ENCODE measurements at places on chromosomes 6 and 20.

GRCh38 chr6:156454867-156455266 lies 322.3 kb upstream of the ARID1B start:
- DNase-seq = no peak

- no peak for DNase-seq
Measured at GRCh38 chr20:44714701-44715498, at the start of gene CCN5. Gene CCN5 (plus strand): TSS chr20:44715369. CDS start chr20:44715391, 22 bp downstream.

DNA sequence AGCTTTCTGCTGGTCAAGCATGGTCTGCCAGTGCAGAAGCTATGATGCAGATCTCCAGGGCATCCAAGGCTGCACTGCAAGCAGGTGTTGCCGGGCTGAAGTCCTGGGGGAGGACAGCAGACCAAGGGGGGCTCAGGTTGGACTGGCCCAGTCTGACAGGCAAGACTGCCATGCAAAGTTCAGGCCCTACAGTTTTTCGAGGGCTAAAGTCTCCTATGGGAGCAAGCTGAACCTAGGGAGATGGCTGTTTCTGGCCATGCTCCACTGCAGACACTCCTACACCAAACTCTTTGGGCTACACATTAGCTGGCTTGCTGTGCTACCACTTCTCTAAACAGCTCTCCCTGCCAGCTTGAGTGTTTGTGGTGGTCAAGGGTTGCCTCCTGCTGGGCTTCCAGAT lies 130.0 kb upstream of the SYNCRIP start:
- DNase-seq = no peak

- peak; percentile 47 for DNase-seq
Measured at GRCh38 chr20:43914311-43915210, at the start of gene TOX2. Gene TOX2 (plus strand): TSS chr20:43914852. CDS start chr20:43914892, 40 bp downstream.

- DNase-seq = no peak
Measured at GRCh38 chr6:27948237-27948636, 8.8 kb upstream of the OR2B6 start.

DNA sequence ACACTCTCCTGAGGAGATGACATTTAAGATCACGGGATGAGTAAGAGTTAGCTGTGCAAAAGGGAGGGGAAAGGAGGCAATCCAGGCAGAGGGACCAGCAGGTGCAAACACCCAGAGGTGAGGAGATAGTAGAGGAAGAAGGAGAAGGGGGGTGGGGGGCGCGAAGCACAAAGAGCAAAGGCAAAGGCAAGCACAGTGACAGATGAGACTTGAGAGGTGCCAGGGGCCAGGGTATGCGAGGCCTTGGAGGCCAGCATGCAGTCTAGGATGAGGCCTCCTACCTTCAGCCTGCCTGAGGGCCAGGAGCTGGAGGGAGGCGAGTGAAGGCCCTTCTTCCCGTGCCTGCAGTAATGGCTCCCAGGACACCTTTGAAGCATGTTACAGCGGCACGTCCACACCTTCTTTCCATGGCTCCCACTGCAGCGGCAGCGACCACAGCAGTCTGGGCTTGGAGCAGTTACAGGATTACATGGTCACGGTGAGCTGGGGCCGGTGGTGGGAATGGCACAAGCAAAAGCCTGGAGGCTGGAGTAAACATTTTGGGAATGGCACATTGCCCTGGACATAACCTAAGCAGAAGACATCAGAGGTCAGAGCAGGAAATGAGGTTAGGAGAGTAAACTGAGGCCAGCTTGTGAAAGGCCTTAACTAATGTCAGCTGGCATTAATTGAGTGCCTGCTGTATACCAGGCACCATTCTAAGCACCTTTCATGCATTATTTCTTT lies 18.6 kb downstream of the CCM2L start:
- no peak for DNase-seq

DNA sequence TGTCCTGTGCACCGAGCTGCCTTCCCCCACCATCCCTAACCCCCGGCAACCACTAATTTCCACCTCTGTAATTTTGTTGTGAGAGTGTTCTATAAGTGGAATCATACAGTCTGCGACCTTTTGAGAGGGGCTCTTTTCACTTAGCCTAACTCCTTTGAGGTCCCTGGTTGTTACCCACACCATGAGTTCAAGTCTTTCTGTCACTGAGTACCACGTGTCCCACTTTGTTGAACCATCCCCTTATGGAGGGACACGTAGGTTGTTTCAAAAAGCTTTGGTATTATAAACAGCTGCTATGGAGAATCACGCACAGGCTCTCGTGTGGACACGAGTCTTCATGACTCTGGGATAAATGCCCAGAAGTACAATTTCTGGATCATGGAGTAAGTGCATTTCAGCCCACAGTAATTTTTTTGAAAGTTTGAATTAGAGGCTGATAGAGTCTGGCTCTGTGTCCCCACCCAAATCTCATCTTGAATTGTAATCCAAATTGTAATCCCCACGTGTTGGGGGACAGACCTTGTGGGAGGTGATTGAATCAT lies 9.5 kb downstream of the FAM209B start:
- DNase-seq = no peak

- DNase-seq = no peak
Measured at GRCh38 chr20:50521221-50522052, 11.3 kb downstream of the PTPN1 start.

- no peak for DNase-seq
Measured at GRCh38 chr6:149763866-149764265, 14.3 kb downstream of the PCMT1 start.

DNA sequence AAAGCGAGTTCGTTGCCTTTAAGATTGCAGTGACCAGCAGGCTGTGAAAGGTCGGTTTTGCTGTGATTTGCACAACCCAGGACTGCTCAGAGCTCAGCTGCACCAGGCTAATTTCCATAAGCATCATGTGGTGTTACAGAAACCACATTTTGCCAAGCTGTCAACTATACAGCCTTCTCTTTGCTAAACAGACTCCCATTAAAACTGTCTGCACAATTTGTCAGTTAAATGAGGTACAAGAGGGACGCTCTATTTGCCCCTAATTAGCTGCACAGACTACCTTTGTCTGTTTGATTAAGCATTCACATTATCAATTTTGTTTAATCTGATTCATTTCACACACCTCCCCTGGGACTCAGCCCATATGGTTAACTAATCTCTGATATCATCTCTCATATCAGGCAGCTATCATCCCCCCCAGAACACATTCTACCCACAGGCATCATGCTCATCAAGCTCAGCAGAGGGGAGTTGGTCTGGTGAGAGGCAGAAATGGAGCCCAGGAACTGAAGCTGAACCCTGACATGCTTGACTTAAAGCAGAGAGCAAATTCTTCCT lies 62.1 kb downstream of the OLIG3 start:
- no peak for DNase-seq

DNA sequence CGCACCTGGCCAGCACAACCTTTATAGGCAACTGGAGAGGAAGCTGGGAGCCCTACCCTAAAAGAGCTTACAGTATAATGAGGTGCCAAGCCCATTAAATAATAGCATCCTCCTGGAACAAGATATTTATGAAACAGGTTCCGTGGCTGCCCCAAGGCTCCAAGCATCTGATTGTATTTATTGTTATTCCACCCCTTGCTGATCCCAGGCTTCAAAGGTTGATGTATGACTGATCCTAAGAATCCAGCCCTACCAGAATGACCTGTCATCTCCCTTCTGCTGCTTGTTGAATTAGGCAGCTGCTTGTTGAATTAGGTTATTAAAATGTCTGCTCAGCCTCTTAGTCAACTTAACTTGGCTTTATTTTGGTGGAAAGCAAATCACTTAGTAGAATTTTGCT lies 35.2 kb upstream of the SASH1 start:
- no peak for DNase-seq

DNA sequence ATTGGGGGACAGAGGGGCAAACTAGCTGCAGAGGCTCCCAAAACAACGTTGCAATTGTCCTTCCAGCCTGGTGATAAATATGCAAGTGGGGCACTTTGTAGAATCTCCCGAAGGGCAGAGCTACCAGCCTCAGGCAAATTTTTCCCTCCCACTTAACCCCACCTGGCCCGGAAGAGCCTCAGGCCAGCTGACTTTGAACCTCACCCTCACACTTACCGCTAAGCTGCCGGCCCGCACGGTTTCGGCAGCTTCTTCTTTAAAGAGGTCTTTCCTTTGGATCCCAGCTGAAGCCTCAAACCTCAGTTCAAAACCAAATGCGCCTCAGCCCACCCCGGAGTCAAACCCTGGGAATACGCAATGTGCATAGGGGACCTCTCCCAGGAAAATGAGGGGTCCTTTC lies 2.5 kb downstream of the OVOL2 start:
- DNase-seq = no peak

- DNase-seq = no peak
Measured at GRCh38 chr6:71309656-71310055, 21.0 kb downstream of the OGFRL1 start.

GRCh38 chr6:7267466-7268091 lies 45.4 kb downstream of the SSR1 start:
- no peak for DNase-seq

GRCh38 chr6:138004430-138005287 lies 102.6 kb downstream of the PERP start:
- DNase-seq = peak; percentile 13

DNA sequence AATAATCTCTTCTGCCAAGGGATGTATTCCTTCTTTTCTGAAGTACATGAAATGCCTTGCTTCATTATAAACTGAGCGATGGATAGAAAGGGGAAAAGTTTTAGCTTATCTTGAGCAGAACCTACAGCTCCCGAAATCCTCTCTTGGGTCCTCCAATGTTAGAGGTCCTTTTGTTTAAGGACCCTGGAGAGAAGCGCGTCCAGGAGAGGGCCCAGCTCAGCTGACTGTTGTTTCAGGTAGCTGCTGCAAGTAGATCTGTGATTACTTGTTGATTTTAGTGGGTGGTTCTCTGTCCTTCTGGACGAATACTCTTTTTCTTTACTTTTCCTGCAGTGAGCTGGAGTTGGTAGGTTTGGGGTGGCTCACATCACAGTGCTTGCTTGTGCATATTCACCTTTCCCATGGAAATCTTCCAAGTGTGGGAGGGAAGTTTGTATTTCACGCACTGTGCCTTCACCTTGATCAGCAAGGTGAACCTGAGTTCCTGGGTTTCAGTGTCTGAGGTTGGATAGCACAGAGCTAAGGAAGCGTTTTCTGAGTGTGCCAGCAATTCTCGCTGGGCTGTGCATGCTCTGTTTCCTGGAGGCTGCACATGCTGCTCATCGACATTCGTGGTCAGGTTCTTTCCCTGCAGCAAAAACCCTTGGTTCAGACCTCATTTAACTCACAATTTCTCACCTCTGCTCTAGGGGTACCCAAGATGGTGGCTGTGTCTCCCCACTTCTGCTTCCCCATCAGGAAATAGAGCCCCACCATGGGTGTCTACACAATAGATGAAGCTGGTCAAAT lies 176.3 kb downstream of the JARID2 start:
- no peak for DNase-seq

GRCh38 chr6:30965140-30965601 lies 18.3 kb upstream of the MUC21 start:
- no peak for DNase-seq

GRCh38 chr20:18624948-18625347 lies 37.1 kb downstream of the DTD1 start:
- no peak for DNase-seq

DNA sequence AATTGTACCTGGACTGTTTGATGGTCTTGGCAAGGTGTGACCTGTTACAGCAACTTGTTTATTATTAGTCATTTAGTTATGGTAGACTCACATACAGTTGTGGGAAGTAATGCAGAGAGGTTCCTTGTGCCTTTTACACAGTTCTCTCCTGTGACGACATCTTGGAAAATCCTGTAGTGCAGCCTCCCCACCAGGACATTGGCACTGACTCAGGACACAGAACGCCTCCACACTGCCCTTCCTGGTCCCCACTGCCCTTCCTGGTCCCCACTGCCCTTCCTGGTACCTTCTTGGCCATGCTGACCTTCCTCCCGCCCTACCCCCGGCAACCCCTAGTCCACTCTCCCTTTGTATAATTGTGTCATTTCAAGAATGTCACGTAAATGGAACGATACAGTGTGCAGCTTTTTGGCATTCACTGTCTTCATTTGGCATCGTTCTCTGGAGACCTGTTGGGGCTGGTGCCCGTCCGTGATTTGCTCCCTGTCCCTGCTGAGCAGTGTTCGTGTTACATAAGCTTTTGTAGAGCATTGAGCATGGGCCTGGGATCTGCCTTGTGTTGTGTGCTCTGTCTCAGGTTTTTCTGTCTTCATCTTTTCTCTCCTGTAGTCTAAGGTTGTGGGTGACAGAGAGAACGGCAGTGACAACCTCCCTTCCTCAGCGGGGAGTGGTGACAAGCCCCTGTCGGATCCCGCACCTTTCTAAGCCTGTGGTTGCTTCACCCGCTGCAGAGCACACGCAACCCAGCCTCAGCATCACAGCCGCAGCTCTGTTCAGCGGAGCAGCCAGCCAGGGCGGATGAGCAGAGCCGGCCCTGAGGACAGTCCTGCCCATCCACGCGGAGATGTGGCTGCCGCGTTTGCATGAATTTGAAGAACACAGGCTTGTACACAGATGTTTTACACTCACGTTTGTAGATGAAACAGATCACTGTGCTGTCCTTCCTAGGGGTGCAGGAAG lies 5.4 kb upstream of the DNAJC5 start:
- DNase-seq = no peak

GRCh38 chr6:151690303-151690702 lies 117.2 kb upstream of the ESR1 start:
- no peak for DNase-seq

DNA sequence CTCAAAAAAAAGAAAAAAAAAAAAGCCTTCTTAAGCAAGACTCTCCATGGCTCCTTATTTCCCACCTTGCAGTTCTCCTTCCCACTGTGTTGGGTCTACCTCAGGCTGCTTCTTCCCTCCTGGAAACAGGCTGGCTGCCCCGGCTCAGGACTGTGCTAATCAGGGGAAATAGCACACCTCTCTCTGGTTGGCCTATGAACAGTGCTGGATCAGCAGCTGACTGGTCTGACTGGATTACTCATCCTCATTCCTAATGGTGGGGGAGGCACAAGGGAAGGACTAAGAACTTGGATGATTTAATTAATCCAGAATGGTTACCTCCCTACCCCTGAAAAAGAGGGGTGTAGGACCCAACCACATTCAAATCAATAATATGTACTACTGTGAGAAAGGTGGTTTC lies 3.9 kb upstream of the SRSF3 start:
- DNase-seq = no peak

GRCh38 chr6:110614586-110614985 lies 138.2 kb upstream of the SLC22A16 start:
- no peak for DNase-seq

- DNase-seq = no peak
Measured at GRCh38 chr20:52805843-52806242, 166.3 kb upstream of the TSHZ2 start.

GRCh38 chr6:56445818-56446217 lies 196.9 kb downstream of the DST start:
- no peak for DNase-seq
